ENCODE measurements at places on chromosomes 3 and 15.

DNA sequence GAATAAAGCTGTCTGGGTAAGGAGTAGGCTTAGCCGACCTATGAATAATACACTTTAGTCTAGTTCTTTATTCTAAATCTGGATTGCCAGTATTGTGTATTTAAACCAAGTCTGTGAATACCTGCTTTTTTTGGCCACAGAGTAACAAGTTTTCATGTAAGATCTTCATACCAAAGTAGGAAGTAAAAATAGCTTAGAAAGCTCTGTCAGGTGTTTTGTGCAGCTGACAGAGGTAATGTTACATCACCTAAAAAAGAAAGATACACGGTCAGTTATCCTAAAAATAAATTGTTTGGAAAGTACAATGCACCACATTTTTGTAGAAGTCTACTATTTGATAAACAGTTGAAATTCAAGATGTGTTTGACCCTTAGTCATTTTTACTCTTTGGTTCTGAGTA, 16.5 kb downstream of the CALML4 start:
- no peak for DNase-seq

DNA sequence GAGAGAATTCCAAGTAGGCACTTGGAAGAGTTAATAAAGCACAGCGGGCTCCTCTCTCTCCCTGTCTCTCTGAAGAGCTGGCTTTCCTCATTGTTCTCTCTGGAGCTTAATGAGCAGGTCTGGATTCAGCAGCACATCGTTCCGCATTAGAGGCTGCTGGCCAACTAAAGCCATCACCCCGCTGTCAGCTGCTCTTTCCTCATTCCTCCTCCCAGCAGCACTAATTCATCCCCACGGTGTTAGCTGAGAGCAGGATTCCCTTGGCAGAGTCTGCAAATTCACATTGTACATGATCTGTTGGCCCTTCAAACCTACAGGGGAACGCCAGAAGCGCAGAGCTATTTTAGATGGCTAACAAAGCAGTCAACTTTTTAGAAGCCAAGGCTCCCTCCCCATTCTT, 44.2 kb downstream of the SGO1 start:
- DNase-seq, result peak; percentile 98

- no peak for DNase-seq
These were observed 1159.1 kb downstream of the SI start for GRCh38 chr3:163919154-163919553.

DNA sequence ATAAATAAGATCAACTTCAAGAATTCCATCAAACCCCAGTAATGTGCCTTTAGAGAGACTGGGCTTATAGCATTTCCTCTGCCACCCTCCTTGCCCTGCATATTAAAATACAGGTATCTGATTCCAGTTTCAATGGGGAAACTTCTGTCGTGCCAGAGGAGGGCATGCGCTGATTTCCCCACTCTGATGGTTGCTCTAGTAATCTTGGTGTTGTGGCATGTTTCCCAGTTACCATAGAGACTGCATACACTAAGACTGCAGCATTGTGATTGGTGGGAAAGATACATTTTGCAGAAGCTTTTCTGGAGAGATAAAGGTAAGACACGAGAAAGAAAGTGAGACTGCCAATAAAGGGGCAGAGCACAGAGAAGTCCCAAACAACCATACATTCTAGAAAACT, 225.6 kb downstream of the TIGIT start:
- peak; percentile 76 for DNase-seq

GRCh38 chr15:27889258-27889657, 209.9 kb downstream of the OCA2 start:
- no peak for DNase-seq

- peak; percentile 59 for DNase-seq
These were observed 405.9 kb downstream of the ROBO1 start for GRCh38 chr3:79361748-79362378.

- DNase-seq, result peak; percentile 65
These were observed 172.4 kb downstream of the KLHL25 start for GRCh38 chr15:85622221-85622831.

DNA sequence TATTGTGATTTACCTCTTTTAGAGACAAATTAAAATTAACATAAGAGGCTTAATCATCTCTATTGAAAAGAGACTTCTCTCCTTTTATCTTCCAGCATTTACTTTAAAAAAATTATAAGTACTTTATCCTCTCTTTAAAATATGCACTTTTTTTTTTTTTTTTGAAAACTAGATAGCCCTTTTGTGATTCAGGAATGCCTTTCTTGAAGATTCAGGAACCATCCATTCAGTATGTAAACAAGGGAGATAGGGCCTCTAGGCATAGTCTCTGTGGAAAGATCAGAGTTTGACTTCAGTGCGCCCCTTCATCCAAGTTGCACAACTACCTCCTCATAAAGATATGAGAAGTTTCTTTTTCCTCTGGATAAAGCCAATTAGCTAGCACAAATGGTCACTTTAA, 1163.7 kb downstream of the SI start:
- DNase-seq, result no peak

DNA sequence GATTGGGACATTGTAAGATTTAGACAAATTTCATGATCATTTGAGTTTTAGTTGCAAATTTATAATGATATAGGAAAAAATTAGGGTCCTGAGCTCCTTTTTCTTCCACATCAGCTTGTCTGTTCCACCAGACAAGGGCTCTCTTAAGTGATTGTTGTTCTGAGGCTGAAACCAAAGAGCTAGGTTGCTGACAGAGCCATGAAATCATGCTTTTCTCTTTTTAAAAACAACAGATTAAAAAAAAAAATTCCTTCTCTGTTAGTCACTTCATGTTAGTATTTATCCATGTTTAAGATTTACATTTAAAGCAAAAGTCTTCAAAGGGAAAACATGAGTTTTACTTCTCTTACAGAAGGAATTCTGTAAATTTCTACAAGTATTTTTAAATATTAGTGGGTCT, 56.8 kb downstream of the ATP2C1 start:
- no peak for DNase-seq

DNA sequence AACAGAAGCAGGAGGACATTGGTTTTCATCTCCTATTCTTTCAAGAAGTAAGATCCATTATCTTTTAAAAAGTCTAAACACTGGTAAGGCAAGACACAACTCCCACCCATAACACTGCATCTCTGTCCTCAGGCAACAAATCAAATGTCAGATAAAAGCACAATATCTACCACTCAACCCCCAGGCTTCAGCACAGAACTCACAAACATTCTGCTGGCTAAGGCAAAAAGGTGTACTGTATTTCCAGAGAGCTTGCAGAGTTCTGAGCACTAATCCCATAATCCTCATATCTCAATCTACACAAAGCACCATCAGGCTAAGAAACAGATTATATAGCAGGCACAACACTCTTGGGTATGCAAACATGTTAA, 20.9 kb downstream of the RAF1 start:
- DNase-seq, result no peak

GRCh38 chr15:64703632-64703959, 71.8 kb downstream of the RBPMS2 start:
- DNase-seq, result no peak

DNA sequence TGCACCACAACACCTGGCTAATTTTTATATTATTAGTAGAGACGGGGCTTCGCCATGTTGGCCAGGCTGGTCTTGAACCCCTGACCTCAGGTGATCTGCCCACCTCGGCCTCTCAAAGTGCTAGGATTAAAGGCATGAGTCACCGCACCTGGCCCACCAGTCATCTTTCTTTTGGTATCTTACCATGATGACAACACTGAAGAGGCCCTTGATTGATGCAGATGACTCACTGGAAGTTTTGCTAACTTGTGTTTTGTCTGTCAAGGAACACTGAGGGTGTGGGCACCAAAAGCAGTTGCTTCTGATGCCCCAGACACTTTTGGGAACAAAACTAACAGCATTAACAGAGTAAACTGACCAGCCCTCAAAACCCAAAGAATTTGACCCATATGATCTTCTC, 88.3 kb downstream of the MYO5A start:
- DNase-seq, result no peak

DNA sequence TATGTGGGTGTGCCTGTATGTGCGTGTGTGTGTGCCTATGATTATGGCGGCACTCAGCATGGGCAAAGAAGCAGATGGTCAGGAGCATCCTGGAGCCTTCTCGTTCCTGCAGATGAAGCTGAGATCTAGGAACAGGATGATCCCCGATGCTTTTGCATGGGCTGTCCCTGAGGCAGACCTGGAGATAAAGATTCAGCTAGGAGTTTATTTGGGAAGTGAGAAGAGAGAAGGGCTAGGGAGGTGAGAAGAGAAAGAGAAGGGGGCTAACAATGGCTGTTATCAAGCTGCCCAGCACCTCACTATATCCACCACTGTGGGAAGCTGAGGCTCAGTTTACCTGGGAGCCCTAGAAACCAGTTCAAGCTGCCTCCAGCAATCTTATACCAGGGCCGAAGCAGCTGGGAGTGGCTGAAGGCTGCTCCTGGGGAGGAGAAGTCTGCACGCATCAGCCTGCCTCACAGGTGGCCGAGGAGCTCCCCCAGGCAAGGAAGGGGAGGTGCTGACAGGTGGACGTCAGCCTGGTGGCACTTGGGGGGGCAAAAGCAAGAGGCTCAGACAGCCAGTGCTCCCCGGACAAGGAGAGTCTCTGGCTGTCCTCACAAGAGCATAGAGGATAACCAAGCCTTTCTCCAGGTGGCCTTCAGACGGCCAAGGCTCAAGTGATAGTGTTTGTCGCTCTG, 94.0 kb upstream of the IQSEC1 start:
- no peak for DNase-seq

Data from muscle of leg (tissue), 16 donors.